ENCODE measurements at places on chromosomes 1 and 21. TPM values are rescaled to one million over a fixed set of nuclear protein-coding genes. Genes with fewer than 3 reads are reported as not detected.

PIK3C2B gene
- 4.5 TPM for total RNA-seq

APOBEC4 gene
- total RNA-seq = not detected

NLRP3 gene
- not detected for total RNA-seq

UTS2 gene
- total RNA-seq = not detected

FCRL2 gene
- 136 TPM for total RNA-seq

RNU1-2 gene
- under 0.01 TPM for total RNA-seq

ST6GALNAC5 gene
- not detected for total RNA-seq

IGSF3 gene
- not detected for total RNA-seq

C1orf87 gene
- total RNA-seq = not detected

RORC gene
- total RNA-seq = not detected

PTAFR gene
- total RNA-seq = 37.8 TPM

VWA1 gene
- total RNA-seq = not detected

CYP4Z1 gene
- total RNA-seq = not detected

PM20D1 gene
- total RNA-seq = not detected

KLF17 gene
- total RNA-seq = not detected

RAB7B gene
- not detected for total RNA-seq

CD53 gene
- 101 TPM for total RNA-seq

YRDC gene
- total RNA-seq = 17.6 TPM

IGSF9 gene
- total RNA-seq = not detected

DUSP12 gene
- 102 TPM for total RNA-seq

HNRNPU gene
- total RNA-seq = 224 TPM

CCDC190 gene
- total RNA-seq = not detected

UFC1 gene
- 100.0 TPM for total RNA-seq

TACSTD2 gene
- total RNA-seq = not detected

FAM43B gene
- total RNA-seq = not detected

TSTD1 gene
- total RNA-seq = 16.0 TPM

CHRNB2 gene
- total RNA-seq = 0.29 TPM

NFIA gene
- 15.8 TPM for total RNA-seq

LCE3E gene
- not detected for total RNA-seq

TIAM1 gene
- 1.6 TPM for total RNA-seq

B3GALT2 gene
- not detected for total RNA-seq

SEMA6C gene
- total RNA-seq = 1.4 TPM

PTGFR gene
- not detected for total RNA-seq

FRRS1 gene
- 47.1 TPM for total RNA-seq

TCEA3 gene
- total RNA-seq = not detected

LCE1E gene
- total RNA-seq = not detected

OR6K3 gene
- total RNA-seq = not detected

Measured in Karpas-422 (cell line).